CD4-positive, CD25-positive, alpha-beta regulatory T cell (primary cell): ENCODE measurements at places on chromosomes 13 and 19. TPM values are rescaled to one million over a fixed set of nuclear protein-coding genes. Genes with fewer than 3 reads are reported as not detected.

- DNase-seq: no peak
Observed at GRCh38 chr13:95159458-95159857, 141.8 kb downstream of the ABCC4 start.

DNA sequence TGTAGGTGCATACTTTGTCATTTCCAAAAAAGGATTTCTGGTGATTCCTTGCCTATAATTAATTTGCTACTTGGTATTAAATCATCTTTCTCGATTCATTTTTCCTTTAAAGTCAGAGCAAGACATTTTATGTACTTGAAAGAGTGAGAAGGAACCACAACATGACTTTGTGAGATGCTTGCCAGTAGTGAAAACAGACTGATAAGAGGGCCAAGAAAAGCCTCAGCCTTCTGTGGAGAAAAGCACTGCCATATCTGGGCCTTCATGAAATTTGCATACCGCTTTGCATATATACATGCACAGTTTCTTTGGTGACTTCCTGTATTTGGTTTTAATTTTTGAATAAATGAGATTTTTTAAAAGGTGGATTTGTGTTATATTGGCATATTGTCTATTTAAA, 128.4 kb downstream of the CDK8 start:
- DNase-seq: no peak

The METTL21C gene
- not detected for polyA plus RNA-seq

DNA sequence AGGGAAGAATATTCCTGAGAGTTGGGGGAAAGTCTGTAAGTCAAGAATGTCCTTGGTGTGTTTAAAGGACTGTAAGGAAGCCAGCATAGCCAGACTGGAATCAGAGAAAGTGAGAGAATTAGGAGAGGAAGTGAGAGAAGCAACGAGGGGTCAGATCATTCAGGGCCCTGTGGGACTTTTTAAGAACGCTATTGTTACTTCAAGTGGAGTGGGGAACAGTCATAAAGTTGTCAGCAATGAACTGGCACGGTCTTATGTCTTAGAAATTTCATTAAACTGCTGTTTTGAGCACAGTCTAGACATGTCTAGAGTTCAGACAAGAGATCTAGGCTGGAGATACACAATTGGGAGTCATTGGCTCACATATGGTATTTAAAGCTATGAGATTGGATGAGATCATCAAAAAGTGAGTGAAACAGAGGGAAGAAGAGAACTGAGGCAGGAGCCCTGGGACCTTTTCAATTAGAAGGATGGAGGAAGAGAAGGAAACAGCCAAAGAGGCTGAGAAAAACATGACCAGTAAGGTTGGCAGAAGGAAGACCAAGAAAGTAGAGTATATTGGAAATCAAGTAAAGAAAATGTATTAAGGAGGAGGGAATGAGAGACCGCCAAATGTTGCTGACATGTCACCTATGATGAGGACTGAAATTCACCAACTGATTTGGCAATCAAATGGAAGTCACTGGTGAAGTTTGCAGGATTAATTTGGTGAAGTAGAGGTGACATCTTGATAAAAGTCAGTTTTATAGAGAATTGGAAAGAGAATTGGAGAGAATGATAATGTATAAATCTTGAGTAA, 263.5 kb downstream of the GPC5 start:
- no peak for DNase-seq

GRCh38 chr19:10126213-10126639, 6.5 kb upstream of the EIF3G start:
- DNase-seq: no peak
